ENCODE measurements at places on chromosomes 2 and 18. TPM values are rescaled to one million over a fixed set of nuclear protein-coding genes. Genes with fewer than 3 reads are reported as not detected.

The DLX2 gene
- total RNA-seq = not detected

The KCNG3 gene
- total RNA-seq = not detected

The MYO7B gene
- under 0.01 TPM for total RNA-seq

The MAPK4 gene
- 7.5 TPM for total RNA-seq

The RAB6C gene
- 1.2 TPM for total RNA-seq

The GALNT13 gene
- 48.7 TPM for total RNA-seq

The THSD7B gene
- total RNA-seq = under 0.01 TPM

The POMC gene
- 4.2 TPM for total RNA-seq

The SNRNP27 gene
- total RNA-seq = 22.8 TPM

The SLC25A52 gene
- total RNA-seq = 0.39 TPM

The FAM124B gene
- total RNA-seq = not detected

The DPP4 gene
- total RNA-seq = 83.2 TPM

The MPV17 gene
- total RNA-seq = 56.1 TPM

The AKAIN1 gene
- total RNA-seq = not detected

The FSHR gene
- total RNA-seq = 0.39 TPM

The TMEM150A gene
- 12.2 TPM for total RNA-seq

The UGT1A6 gene
- total RNA-seq = 0.79 TPM

The C1GALT1C1L gene
- 1.3 TPM for total RNA-seq

The LAMA1 gene
- 2.0 TPM for total RNA-seq

The KCNS3 gene
- total RNA-seq = 0.11 TPM

The POTEC gene
- not detected for total RNA-seq

The RGPD3 gene
- under 0.01 TPM for total RNA-seq

The VWC2L gene
- total RNA-seq = under 0.01 TPM

The CHRND gene
- total RNA-seq = not detected

The GAL3ST2 gene
- 0.79 TPM for total RNA-seq

The TNS1 gene
- 5.5 TPM for total RNA-seq

The GAD1 gene
- total RNA-seq = 4.3 TPM

The TTN gene
- under 0.01 TPM for total RNA-seq

The RNMT gene
- total RNA-seq = 29.7 TPM

The PLCD4 gene
- not detected for total RNA-seq

The INHA gene
- 4.7 TPM for total RNA-seq

The SCLY gene
- 8.2 TPM for total RNA-seq

The CNGA3 gene
- total RNA-seq = not detected

The DSEL gene
- total RNA-seq = 28.7 TPM

The TDRD15 gene
- not detected for total RNA-seq
